Stimulated activated CD8-positive, alpha-beta memory T cell treated with anti-CD3 and anti-CD28 coated beads, Interleukin-4, amount 100 ng/mL, for 1 hour (primary cell): ENCODE measurements at places on chromosomes 16 and 17.

- no peak for DNase-seq
Measured at GRCh38 chr17:79851461-79851817, 12.2 kb upstream of the CBX4 start.

DNA sequence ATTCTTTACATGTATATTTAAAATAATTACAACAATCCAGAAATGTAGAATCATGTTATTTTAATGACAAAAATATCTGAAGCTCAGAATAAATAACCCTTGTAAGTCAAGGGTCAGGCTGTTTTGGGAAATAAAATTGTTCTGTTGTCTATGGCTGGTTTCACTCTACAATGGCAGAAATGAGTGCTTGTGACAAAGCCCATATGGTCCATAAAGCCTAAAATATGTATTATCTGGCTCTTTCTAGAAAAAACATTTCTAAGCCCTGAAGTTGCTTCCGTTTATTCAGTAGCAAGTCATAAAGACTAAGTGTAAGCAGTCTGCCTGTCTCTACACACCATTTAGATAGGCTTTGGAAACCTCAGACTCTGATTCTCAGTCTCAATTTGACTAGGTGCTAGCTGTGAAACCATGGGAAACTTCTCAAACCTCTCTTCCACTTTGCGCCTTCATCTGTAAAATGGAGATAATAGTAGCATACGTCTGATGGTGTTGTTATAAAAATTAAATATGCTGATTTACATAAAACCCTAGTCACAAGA, 365.7 kb upstream of the CA10 start:
- DNase-seq: no peak

DNA sequence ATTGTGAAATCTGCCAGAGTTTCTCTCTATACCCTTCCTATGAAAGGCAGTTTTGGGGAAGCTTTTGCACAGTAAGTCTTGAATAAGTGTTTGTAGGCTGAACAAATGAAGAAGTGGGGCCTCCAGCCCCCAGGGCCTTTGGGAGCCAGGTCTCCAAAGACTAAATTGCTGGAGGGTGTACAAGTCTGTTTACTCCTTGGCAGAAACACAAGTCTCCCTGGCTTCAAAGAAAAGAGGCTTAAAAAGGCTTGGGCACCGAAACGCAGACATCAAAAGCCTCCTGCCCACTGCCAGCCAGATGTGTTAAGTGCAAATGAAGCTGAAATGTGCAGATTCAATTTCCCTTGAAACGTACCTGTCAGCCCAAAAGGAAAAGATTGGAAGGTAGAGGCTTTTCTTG, 146.3 kb downstream of the TMEM132E start:
- no peak for DNase-seq

- DNase-seq: no peak
Measured at GRCh38 chr16:84941921-84942320, 69.4 kb downstream of the ZDHHC7 start.

GRCh38 chr17:39538866-39539265, 68.9 kb downstream of the NEUROD2 start:
- no peak for DNase-seq

DNA sequence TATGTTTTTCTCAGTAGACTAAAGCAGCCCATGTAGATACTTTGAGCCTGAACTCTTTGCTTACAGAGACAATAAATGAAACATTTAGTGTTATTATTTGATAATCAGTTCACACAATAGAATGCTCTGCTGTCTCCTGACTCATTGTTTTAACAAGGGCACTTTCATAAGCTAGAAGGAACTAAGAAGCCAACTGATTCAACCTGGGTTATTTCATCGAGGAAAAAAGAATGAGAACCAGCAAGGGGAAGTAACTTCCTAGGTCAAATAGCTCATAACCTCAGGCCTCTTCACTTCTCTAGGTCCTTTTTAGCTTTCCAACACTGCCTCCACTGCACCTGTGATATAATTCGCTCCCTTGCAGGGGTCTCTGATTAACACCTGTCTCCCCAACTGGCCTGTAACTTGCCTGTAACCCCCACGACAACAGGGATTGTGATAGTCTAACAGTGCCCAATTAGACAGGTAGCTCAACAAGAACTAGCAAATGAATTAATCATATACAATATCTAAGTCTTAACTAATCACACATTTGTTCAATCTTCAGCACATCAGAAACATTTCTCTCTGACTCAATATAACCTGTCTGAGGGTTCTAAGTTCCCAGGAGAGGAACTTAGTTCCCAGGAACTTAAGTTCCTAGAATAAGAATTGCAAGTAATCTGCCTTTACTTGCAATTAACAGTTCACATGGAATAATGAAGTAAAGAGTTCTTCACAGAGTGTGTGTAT, 34.8 kb downstream of the RFFL start:
- no peak for DNase-seq

DNA sequence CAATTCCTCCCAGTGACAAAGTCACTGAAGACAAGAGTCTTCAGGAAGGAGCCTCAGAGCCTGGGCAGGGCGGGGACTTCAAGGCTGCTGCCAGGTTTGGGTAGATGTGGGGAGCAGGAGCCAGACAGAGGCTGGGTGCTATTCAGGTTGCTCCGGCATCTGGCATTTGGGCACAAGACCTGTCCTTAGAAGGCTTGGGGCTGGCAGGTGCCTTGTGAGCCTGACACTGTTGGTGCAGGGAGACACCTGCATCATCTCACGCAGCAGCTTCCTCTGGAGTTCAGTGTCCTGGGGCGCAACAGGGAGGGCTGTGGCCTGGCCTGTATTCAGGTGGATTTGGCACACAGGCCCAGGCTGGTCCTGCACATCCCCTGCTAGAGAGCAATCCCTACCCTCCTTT, 65.0 kb downstream of the MPRIP start:
- DNase-seq: no peak

GRCh38 chr17:36857698-36858097, 79.6 kb upstream of the LHX1 start:
- DNase-seq: no peak

DNA sequence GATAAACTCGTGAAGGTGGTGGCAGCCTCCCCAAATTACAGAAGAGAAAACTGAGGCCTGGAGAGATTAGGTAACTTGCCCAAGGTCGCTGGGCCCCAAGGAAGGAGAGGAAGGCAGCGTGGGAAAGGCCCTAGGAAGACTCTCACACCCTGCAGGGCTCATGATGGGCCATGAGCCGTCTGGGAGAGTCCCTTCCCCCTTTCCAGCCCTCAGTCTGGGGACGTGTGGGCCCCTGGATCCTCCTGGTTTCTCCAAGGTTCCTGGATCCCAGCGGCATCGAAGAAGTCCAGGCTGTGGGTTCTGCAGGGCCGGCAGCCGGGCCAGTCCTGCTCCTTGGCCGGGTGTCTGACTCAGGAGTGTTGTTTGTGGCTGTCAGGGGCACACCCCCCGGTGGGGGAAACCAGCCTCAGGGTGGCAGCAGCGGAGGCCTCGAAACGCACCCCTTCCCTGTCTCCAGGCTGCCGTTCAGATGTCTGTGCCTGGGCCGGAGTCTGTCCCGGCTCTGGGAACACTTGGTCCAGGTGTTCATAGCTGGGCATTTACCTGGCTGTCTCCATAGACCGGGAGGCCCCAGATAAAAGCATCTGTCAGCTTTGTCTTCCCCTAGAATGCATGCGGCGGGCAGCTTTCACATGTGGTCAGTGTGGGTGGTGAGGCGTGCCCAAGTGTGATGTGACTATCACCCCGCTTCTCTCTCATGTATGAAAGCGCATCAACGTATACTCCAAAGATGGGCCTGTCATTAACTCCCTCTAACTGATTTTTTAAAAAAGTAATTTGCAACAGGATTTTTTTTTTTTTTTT, 3.7 kb upstream of the RAP1GAP2 start:
- peak; percentile 52 for DNase-seq

DNA sequence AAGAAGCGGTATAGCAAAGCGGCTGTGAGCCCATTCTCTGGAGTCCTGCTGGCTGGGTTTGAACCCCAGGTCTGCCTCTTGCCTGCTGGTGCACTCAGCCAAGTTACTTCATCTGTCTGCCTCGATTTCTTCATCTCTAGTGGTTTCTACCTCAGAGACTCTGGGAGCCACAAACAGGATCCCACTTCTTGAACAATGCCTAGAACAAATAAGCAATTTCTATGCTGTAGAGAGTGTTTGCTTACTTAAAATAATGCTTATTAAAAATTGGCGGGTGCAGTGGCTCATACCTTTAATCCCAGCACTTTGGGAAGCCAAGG, 75.5 kb downstream of the CMIP start:
- DNase-seq: no peak

DNA sequence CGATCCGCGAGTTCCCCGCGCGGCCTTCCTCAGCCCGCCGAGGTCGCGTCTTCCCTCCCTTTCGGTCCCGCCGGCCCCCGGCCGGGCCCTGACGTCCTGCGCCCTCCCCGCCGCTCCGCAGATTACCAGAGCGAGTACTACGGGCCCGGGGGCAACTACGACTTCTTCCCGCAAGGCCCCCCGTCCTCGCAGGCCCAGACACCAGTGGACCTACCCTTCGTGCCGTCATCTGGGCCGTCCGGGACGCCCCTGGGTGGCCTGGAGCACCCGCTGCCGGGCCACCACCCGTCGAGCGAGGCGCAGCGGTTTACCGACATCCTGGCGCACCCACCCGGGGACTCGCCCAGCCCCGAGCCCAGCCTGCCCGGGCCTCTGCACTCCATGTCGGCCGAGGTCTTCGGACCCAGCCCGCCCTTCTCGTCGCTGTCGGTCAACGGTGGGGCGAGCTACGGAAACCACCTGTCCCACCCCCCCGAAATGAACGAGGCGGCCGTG, 5.4 kb downstream of the LHX1 start:
- no peak for DNase-seq

DNA sequence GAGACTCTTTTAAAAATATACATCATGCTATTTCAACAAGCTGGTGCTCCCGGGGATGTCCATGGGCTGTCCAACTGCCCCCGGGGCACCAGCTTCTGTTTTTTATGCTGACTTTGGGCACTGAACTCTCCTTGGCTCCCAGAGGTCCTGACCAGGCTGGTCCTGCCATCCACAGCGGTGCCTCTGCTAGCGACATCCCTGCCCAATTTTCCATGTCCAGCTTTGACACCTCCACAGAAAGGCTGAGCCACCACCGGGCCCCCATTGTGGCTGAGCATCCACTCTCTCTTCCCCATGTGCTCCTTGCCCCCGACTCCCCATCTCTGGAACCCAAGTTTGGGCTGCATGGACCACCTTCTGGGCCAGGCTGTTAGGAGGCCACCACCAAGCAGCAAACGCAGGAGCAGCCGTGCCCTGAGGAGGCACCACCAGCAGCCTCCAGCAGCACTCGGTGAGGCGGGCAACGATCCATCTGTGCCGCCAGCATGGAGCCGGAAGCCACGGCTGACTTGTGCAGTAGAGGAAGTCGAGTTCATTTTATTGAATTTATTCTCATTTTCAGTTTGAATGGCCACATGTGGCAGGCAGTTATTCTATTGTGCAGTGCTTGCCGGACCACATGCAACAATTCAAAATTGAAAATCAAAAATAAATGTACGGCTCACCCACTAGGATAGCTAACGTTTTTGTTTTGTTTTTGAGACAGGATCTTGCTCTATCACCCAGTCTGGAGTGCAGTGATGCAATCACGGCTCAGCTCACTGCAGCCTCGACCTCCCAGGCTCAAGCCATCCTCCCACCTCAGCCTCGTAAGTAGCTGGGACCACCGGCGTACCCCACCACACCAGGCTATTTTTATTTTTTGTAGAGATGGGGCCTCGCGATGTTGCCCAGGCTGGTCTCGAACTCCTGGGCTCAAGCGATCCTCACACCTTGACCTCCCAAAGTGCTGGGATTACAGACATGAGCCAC, 2.8 kb upstream of the MEAK7 start:
- DNase-seq: no peak

- DNase-seq: no peak
Measured at GRCh38 chr17:41865596-41865893, 322 bp upstream of the KLHL11 start.

DNA sequence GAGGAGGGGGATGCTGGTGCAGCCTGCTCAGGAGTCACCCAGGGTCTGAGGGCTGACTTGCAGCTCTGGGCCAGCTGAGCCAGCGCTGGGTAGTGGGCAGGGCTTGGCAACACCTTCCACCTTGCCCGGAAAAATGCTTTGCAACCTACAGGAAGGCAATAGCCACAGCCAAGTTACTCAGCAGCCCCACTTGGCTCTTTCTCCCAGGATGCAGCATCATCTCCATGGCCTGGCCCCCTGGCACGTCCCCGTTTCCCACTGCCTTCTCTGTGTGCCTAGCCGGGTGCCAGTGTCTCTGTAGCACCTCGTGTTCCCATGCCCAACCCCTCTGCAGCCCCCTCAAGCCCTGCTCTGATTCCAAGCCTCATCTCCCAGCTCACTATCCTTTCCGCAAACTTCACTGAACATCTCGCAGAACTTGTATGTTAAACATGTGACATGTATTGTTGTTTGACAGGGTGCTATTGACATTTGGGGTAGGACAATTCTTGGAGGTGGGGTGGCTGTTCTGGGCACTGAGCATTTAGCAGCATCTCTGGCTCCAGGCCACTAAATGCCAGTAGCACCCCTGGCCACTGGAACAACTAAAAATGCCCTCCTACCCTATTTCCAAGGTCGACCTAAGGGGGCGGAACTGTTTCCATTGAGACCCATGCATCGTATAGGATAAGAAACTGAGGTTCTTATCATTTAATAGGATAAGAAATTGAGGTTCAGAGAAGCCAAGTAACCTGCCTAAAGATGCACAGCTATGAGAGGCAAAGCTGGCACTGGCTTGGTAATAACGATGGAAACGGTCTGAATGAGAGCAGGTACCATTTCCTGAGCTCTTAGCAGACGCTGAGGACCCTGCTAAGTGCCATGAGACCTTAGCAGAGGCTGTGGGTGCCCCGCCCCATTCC, 12.2 kb downstream of the DEXI start:
- no peak for DNase-seq

GRCh38 chr16:57701759-57702371, 7.3 kb downstream of the DRC7 start:
- DNase-seq: no peak

DNA sequence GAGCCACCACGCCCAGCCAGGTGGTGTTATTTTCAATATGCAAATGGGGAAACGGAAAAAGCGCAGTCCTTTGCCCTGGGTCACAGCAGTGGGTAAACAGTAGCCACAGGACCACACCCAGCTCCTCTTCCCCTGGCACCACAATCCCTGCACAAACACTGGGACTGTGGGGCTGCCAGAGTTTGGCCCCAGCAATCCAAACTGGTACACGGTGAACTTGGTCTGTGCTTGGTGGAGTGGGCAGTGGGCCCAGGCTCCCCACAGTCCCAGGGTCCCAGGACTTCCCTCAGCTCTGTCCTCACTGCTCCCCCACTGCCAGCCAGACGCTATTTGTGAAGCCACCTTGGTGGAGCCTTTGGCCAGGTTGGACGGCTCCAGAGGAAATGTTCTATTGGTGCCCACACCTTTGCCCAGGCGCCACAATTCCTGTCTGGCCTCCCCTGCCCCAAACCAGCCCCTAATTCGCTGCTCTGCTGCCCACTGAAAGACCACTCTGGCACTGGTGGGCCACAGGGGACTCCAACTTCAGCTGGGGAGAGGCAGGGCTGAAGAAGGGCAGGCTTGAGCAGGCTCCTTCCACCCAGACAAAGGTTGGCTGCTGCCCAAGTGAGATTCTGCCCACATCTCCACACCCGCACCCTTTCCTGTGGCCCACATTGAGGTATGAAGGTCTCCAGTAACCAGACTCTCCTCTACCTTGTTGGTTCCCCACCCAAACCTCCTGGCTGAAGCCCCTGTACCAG, 2.1 kb downstream of the CHAD start:
- no peak for DNase-seq

- no peak for DNase-seq
Measured at GRCh38 chr16:29736764-29737163, 9.0 kb downstream of the C16orf54 start.
